Colonic mucosa (tissue), 4 donors: ENCODE measurements at places on chromosomes 5 and 9. TPM values are rescaled to one million over a fixed set of nuclear protein-coding genes. Genes with fewer than 3 reads are reported as not detected.

DNA sequence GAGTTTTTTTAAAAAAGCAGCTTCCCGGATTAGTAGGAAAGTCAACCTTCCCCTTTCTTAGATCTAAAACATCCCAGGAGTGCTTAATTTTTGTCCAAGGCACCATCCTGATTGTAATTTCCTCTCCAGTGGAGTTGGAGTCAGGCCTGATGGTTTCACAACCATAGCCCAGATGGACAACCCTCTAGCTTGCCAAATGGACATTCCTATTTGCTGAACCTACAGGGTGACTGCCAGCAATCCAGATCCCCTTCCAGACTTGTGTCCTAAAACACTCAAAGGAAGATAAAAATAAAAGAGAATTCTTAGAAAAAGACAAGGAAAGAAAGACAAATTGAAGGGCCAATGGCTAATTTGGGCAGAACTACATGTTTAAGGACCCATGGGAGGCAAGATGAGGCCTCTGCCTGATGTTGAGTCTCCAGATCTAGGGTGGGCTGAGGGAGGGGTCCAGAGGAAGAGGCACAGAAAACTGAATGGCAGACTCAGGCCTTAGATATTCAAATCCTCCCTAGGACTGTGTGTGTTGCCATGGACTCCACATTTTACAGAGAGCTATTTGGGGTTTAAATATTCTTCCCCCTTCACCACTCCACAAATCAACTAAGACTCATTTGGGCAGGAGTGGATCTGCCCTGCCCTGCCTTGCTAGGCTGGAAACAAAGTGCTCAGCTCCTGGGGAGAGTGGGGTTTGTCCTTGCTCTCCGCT, 38.5 kb upstream of the SLC44A1 start:
- no peaks in the 10 kb centered on the region for H3K27me3 ChIP-seq
- no peaks in the 10 kb centered on the region for H3K36me3 ChIP-seq
- H3K27ac ChIP-seq, result peak overlapping the region; percentile 55
- no peaks in the 10 kb centered on the region for H3K4me1 ChIP-seq
- no peak overlapping the region for H3K4me3 ChIP-seq

GRCh38 chr5:20224966-20225365, 237.0 kb upstream of the CDH18 start:
- H3K27me3 ChIP-seq, result no peaks in the 10 kb centered on the region
- H3K4me3 ChIP-seq, result no peak overlapping the region
- no peak for DNase-seq
- H3K27ac ChIP-seq, result no peak overlapping the region
- no peaks in the 10 kb centered on the region for H3K36me3 ChIP-seq

DNA sequence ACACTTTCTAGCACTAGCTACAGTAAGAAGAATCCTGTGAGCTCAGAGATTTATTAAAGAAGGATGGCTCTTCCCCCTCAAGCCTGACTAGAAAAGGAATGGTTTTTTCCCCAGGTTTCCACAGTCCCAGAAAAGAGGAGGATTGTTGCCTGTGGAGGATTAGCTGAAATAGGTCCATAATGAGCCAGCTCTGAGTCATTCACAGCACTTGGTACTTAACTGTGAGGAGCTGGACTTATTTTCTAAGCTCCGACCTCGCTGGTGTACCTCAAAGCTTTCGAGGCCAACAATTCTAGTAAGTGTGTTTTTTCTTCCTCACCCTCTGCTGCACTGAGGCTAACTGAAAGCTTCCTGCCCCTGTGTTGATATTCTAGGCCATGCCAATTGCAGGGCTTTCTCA, 222.5 kb upstream of the IL12B start:
- no peaks in the 10 kb centered on the region for H3K27me3 ChIP-seq
- DNase-seq, result no peak
- H3K4me3 ChIP-seq, result no peak overlapping the region
- no peaks in the 10 kb centered on the region for H3K36me3 ChIP-seq

DNA sequence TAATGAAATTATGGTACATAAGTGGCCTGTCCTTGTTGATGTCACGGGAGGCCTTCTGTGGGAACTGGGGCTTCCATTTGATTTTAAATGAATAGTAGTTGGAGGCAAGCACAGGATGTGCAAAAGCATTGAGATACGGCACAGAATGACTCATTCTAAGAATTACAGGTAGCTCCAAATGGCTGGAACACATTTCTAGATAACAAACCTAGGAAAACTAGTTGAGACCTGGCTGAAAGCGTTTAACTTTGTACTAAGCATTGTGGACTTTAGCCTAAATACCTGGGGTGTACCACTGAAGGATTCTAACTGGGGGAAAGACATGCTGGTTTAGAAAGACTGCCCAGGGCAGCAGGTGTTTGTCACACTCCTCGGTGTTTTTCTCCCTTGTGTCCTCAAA, 9.4 kb downstream of the SKP2 start:
- H3K27me3 ChIP-seq, result no peaks in the 10 kb centered on the region
- H3K36me3 ChIP-seq, result no peaks in the 10 kb centered on the region
- no peak for DNase-seq
- H3K4me1 ChIP-seq, result no peaks in the 10 kb centered on the region
- H3K27ac ChIP-seq, result no peak overlapping the region

DNA sequence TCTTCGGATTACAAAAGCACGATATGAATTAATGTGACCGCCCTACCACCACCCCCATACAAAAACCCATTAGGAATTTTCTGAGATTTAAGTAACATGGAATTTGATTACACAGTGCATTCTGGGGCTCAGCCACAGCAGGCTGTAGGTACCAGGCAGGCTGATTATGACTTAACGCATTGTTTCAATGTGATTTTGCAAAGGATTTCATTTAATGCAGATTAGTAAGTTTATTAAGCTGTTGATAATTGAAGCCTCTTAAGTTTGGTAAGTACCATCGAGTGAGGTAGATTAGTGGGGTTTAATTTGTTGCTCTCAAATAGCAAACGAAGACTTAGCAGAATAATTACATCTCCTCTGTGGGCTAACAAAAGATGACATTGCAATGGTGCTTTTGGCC, 240.1 kb downstream of the TRPM3 start:
- H3K27ac ChIP-seq, result no peak overlapping the region
- DNase-seq, result no peak
- H3K4me3 ChIP-seq, result no peak overlapping the region
- no peaks in the 10 kb centered on the region for H3K4me1 ChIP-seq
- H3K36me3 ChIP-seq, result no peaks in the 10 kb centered on the region

DNA sequence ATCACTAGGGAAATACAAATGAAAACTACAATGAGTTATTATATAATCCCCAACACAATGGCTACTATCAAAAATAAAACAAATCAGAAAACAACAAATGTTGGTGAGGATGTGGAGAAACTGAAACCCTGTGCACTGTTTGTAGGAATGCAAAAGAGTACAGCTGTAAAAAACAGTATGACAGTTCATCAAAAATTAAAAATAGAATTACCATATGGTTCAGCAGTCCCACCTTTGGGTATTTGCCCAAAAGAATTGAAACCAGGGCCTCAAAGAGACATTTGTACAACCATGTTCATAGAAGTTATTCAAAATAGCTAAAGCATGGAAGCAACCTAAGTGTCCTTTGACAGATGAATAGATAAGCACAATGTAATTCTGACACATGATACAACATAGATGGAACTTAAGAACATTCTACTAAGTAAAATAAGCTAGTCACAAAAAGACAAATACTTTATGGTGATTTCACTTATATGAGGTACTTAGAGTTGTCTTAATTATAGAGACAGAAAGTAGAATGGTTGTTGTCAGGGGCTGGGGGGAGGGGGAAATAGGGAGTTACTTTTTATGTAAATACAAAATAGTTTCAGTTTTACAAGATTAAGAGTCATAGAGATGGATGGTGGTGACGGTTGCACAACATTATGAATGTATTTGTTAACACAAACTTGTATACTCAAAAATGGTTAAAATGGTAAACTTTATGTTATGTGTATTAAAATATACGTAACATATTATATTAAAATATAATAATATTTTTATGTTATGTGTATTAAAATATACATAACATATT, 102.8 kb downstream of the KCTD16 start:
- no peak for DNase-seq
- no peaks in the 10 kb centered on the region for H3K36me3 ChIP-seq
- H3K4me1 ChIP-seq, result no peaks in the 10 kb centered on the region

GRCh38 chr9:133580419-133580738, 28.8 kb downstream of the FAM163B start:
- H3K4me1 ChIP-seq, result peaks cover 11% of the 10 kb centered on the region
- no peak overlapping the region for H3K27ac ChIP-seq

- no peak for DNase-seq
- H3K4me3 ChIP-seq, result no peak overlapping the region
- no peaks in the 10 kb centered on the region for H3K27me3 ChIP-seq
- no peaks in the 10 kb centered on the region for H3K4me1 ChIP-seq
These were observed 527.7 kb upstream of the WWC1 start for GRCh38 chr5:167763772-167764171.

DNA sequence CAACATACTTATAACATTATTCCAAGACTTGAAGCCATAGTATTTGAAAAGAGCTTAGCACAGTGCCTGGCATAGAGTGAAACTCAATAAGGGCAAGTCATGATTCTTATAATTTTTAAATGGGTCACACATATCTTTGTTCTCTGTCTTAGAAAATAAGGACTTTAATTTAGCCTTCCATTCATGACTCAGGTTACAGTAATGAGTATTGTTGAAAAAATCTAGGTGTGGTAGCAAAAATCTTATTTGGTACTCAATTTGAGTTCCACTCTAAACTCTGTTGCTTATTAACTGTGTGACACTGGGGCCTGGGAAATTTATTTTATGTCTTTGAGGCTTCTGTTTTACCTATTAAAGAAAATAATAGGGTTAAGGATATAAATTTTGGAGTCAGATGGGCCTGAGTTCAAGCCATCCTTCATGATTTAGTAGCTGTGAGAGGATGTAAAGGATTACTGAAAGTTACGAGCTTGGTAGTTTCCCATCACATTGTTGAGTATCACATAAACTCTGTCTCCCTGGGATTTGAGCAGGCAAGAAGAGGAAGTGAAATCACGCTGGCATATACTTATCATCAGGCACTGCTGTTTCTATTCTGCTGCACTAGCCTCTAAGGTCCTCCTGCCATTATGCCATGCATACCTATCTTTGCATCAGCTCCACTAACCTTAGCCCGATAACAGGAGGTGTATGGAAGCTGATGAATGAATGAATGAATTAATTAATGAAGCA, 1.5 kb downstream of the SPINK9 start:
- H3K4me1 ChIP-seq, result no peaks in the 10 kb centered on the region
- H3K27me3 ChIP-seq, result no peaks in the 10 kb centered on the region
- H3K36me3 ChIP-seq, result no peaks in the 10 kb centered on the region

DNA sequence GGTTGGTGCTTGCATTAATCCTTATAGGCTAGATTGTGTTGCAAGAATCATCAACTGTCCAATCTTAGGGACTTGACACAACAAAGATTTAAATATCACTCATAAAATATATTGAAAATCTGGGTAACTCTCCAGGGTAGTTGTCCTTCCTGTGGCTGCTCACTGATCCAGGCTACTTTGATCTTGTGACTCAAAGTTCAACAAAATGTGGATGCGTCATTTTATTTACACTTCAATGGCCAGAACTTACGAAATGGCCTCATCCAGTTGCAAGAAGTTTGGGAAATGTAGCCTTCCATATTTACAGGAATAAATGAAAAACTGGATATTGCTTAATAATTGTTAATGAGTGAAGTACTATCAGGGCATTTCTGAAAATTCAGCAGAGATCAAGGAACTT, 235.5 kb upstream of the ACTBL2 start:
- H3K4me3 ChIP-seq, result no peak overlapping the region
- DNase-seq, result no peak
- H3K27me3 ChIP-seq, result no peaks in the 10 kb centered on the region
- no peak overlapping the region for H3K27ac ChIP-seq
- H3K36me3 ChIP-seq, result no peaks in the 10 kb centered on the region
- H3K4me1 ChIP-seq, result no peaks in the 10 kb centered on the region

GRCh38 chr5:112738191-112738560, 491 bp downstream of the APC start:
- peaks cover 2% of the 10 kb centered on the region for H3K4me1 ChIP-seq
- no peak for DNase-seq
- no peaks in the 10 kb centered on the region for H3K36me3 ChIP-seq
- H3K27ac ChIP-seq, result no peak overlapping the region

- no peak for DNase-seq
- H3K27ac ChIP-seq, result no peak overlapping the region
These were observed 110.8 kb downstream of the SLC1A3 start for GRCh38 chr5:36717131-36717695.

GRCh38 chr5:104045987-104046386, 483.4 kb upstream of the NUDT12 start:
- H3K4me3 ChIP-seq, result no peak overlapping the region
- no peaks in the 10 kb centered on the region for H3K4me1 ChIP-seq
- no peaks in the 10 kb centered on the region for H3K36me3 ChIP-seq

DNA sequence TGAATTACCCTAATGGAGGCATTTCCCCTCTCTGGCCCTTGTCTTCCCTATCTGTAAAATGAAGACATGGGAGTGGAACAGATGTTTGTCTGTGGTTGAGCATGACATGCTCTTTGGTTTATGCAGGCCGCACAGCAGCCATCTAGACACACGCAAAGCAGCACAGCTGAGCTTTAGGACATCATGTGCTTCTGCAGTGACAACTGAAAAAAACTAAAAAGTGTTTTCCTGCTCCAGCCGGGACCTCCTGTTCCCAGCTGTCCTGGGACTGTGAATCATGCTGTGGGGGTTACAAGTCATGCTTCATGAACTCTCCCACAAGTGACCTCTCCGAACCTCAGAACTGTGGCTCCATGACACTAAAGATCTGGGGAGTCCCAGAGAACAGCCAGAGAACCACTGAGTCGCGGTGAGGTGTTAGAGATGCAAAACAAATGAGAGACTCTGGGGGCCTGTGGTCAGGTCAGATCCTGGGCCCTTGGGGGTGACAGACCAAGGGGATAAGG, 1.7 kb downstream of the SMIM3 start:
- H3K27me3 ChIP-seq, result no peaks in the 10 kb centered on the region
- peak overlapping the region; percentile 67 for H3K4me3 ChIP-seq
- H3K27ac ChIP-seq, result peak overlapping the region; percentile 82
- H3K4me1 ChIP-seq, result peaks cover 45% of the 10 kb centered on the region
- H3K36me3 ChIP-seq, result no peaks in the 10 kb centered on the region
- peak; percentile 41 for DNase-seq

GRCh38 chr5:96871686-96872085, 4.6 kb upstream of the ERAP2 start:
- no peaks in the 10 kb centered on the region for H3K4me1 ChIP-seq
- DNase-seq, result no peak
- H3K4me3 ChIP-seq, result no peak overlapping the region

DNA sequence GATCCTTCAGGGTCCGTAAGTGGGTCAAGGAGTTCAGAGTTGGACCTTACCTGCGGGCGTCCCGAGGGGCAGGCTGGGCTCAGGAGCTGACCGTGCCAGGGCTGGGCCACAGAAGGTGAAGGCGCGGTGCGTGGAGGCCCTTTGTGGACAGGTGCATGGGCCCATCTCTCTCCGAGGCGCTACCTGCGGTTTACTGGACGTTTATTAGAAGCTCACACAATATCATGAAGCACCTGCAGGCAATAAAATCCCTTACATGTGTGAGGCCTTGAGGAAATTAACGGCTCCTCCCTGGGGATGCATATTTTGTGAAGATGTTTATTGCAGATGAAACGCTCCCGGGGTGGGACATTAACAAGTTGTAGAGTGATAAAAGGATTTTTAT, 79.8 kb upstream of the LMX1B start:
- H3K36me3 ChIP-seq, result no peaks in the 10 kb centered on the region
- no peaks in the 10 kb centered on the region for H3K4me1 ChIP-seq
- no peak overlapping the region for H3K4me3 ChIP-seq
- DNase-seq, result no peak
- no peak overlapping the region for H3K27ac ChIP-seq

The SOX30 gene
- 0.08 TPM for total RNA-seq

The EHMT1 gene
- total RNA-seq, result 97.9 TPM

The SLCO4C1 gene
- 2.9 TPM for total RNA-seq

The F12 gene
- total RNA-seq, result 14.7 TPM

The LHX3 gene
- not detected for total RNA-seq

The ABCA1 gene
- total RNA-seq, result 17.8 TPM

The SH3TC2 gene
- 2.5 TPM for total RNA-seq

The TMEFF1 gene
- total RNA-seq, result 0.27 TPM

The AP3B1 gene
- 53.3 TPM for total RNA-seq

The RAD50 gene
- total RNA-seq, result 29.5 TPM

The GCNT4 gene
- 0.25 TPM for total RNA-seq
